ENCODE measurements at places on chromosomes 2 and 18.
A peak's percentile ranks its signal among the peaks of the same experiment; 100 is the strongest.

DNA sequence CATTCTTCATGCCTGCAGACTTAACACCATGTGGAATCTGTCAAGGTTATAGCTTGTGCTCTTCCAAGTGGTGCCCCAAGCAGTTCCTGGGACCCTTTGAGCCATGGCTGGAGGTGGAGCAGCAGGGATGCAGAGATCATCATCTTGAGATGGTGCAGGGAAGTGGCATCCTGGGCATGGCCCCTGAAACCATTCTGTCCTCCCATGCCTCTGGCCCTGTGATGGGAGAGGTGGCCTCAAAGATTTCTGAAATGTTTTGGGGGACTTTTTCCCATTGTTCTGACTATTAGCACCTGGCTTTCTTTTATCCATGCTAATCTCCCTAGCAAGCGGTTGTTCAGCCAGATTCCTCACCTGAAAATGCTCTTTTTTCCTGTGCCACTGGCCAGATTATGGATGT is 10.3 kb upstream of the TMEM37 start:
- no peak for ATAC-seq

DNA sequence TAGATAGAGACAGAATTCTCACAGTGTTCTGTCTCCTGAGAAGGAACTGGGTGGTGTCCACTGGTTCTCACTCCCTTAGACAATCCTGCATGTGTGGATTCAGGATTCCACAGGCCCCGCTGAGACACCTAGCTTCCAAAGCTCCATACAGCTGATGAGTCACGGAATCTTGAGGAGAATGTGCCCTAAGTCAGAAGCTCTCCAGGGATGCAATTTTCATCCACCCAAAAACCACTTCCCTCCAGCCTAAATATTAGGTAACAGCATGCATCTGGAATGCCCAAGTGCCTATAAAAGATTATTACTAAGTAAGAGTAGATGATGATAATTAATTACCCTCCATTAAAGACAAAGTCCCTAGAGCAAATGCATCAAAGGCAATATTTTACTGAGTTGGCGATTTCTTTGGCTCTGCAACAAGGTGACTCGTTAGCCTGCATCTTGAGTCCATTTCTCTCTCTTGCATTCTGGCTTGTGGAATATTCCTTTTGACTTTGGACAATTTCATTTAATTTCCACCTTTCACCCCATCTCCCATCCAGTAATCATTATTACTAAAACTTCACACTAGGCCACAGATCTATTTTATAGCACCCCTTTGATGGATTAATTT is 475.1 kb downstream of the TNS1 start:
- no peak for ATAC-seq

GRCh38 chr18:1370552-1370951 is 465.9 kb downstream of the ADCYAP1 start:
- no peak for ATAC-seq

- no peak for ATAC-seq
These were observed 857 bp downstream of the RESP18 start for GRCh38 chr2:219331560-219332213.

DNA sequence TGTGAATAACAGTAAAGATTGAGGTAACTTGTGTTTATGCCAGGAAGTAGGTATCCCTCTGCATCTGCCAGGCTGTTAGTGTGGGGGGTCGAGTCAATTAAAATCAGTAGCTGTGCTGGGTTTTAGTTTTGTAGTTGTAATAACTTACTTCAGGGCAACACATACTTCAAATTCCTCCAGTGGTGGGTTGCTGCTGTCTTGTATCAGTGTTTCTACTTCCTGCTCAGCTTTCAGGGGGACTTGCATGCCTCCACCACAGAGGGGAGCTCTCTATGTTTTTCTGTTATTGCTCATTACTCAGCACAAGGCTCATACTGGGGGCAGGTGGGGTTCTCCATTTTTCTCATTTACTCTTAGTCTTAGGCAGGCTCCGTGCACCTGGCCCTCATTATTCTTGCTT is 136.8 kb downstream of the CAPN13 start:
- ATAC-seq: no peak

DNA sequence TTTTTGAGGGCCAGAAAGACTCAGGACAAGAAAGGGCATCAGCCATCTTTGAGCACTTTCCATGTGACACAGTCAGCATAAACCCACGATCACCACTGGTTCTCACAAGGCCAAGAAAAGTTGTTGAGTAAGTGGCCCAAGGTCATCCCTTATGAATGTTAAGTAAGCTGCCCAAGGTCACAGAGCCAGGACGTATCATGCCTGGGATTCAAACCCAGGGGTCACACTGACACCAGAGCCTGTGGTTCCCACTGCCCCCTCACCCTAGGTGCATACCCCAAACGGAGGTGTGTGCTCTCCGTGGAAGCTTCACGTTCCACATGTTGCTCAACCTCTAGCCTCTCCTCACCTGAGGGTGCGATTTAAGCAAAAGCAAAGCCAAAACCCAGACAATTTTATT is 2.3 kb upstream of the CTIF start:
- no peak for ATAC-seq

- ATAC-seq: no peak
These were observed 4.2 kb upstream of the SAP130 start for GRCh38 chr2:128032092-128032491.

DNA sequence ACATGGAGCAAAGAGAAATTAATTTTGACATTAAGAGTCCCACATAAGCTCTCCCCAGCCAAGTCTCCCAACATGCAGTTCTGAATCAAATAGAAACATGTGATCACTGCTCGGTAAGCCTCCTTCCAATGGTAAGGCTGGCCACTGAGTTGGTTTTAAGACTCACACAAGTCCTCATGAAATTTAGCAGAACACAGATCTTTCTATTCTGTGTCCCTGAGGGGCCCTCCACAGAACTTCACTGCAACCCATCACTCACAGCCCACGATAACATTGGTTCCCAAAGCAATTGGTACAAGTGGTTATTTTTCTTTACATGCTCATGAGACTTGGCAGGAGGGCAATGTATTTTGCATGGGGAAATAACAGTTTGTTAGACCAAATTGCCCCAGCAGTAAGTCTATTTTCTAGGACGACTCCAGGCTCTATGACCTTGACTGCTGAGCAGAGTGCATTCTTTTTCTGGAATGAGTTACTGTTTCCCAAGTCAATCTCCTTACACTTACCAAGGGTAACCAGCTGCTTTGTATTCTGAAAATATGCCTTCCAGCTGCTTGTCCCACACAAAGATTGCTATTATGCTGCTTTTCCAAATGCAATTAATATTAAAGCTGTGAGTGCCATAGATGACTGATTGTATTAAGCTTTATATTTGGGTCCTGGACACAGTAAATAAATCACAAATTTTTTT is 142.3 kb upstream of the TANK start:
- no peak for ATAC-seq

- ATAC-seq: no peak
These were observed 71.6 kb upstream of the CYP1B1 start for GRCh38 chr2:38147333-38148121.

- ATAC-seq: peak; percentile 29
These were observed 47.0 kb upstream of the TTC39C start for GRCh38 chr18:23967321-23968089.
